CD4-positive, alpha-beta T cell (primary cell): ENCODE measurements at places on chromosomes 4 and X. TPM values are rescaled to one million over a fixed set of nuclear protein-coding genes. Genes with fewer than 3 reads are reported as not detected.

XIAP gene
- 26.0 TPM for total RNA-seq

DNA sequence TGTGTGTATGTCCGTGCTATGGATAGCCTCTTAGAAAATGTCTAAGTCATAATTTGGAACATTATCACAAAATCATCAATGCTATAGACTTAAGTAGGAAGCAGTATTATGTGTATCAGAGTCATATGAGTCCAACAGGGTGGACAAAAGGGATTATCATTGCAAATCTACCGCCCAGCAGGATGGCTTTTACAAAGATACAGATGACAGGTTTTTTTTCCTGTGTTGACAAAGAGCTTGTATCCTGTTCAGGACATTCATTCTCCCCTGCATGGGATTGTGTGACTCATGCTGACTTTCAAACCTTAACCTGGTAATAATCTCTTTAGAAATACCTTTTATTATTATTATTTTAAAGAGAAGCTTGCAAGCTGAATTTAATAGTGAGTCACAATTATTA, 310.3 kb upstream of the GNPDA2 start:
- no peak overlapping the region for H3K27ac ChIP-seq
- H3K4me1 ChIP-seq: no peaks in the 10 kb centered on the region
- no peaks in the 10 kb centered on the region for H3K27me3 ChIP-seq
- H3K4me3 ChIP-seq: no peak overlapping the region
- H3K36me3 ChIP-seq: no peaks in the 10 kb centered on the region
- no peak for DNase-seq

GRCh38 chrX:37818031-37818430, 29.3 kb downstream of the DYNLT3 start:
- no peaks in the 10 kb centered on the region for H3K4me1 ChIP-seq
- DNase-seq: no peak
- no peak overlapping the region for H3K27ac ChIP-seq
- no peaks in the 10 kb centered on the region for H3K27me3 ChIP-seq

DNA sequence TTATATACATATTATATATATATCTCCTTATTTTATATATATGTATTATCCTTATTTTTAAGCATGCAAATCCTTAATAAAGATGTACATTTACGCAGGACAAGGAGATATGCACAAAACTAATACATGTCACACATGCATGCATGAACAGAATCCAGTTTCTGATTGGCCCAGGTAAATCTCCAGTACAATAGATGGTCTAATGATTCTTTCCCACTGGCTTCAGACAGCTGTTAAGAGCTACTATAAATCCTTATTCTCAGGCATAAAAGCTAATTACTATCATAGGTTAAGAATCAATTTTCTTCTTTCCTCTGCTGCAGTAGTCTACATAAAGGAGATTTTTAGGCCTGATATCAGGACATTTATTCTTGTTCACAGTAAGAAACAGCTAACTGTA, 689.8 kb downstream of the KCTD8 start:
- no peak for DNase-seq
- H3K4me1 ChIP-seq: no peaks in the 10 kb centered on the region
- no peaks in the 10 kb centered on the region for H3K27me3 ChIP-seq
- no peak overlapping the region for H3K27ac ChIP-seq
- no peak overlapping the region for H3K4me3 ChIP-seq

DNA sequence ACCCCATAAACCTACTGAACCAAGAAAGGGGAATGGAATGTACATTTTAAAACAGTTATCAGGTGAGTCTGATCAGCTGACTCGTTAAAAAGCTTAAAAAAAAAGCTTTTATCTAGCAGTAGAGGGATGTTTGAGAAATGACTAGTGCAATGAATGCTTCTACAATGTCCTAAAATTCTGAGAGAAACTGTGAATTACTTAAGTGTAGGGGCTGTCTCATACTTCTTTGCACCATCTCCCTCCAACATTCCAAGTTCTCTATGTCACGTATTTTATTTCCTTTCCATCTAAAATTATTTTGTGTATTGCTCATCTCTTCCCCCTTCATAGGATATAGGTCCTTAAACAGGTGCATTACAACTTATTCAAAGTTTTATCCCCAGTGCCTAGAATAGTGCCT, 11.9 kb upstream of the AREG start:
- H3K4me3 ChIP-seq: no peak overlapping the region
- no peaks in the 10 kb centered on the region for H3K27me3 ChIP-seq
- H3K4me1 ChIP-seq: no peaks in the 10 kb centered on the region
- H3K36me3 ChIP-seq: no peaks in the 10 kb centered on the region
- DNase-seq: no peak
- H3K27ac ChIP-seq: no peak overlapping the region
